ENCODE measurements at places on chromosomes 5 and 9.

DNA sequence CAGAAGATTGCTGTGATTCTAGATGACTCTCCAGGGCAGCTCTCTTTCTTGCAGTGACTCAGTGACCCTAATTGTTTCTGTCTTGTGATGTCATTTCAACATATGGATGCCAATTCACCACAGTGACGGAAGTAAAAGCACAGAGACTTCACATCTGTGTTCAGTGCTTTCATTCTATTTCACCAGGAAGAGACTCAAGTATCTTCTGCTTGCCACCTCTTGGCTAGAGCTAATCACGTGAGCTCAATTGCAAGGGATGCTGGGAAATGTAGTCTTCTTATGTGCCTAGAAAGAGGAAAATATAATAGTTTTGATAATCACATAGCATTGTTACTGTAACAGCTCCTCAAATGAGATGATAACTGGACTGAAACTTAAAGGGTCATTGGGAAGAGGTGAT lies 453.3 kb upstream of the KLF4 start:
- DNase-seq: peak; percentile 79

- no peak for DNase-seq
These were observed 298.4 kb downstream of the PSAT1 start for GRCh38 chr9:78595200-78595945.

DNA sequence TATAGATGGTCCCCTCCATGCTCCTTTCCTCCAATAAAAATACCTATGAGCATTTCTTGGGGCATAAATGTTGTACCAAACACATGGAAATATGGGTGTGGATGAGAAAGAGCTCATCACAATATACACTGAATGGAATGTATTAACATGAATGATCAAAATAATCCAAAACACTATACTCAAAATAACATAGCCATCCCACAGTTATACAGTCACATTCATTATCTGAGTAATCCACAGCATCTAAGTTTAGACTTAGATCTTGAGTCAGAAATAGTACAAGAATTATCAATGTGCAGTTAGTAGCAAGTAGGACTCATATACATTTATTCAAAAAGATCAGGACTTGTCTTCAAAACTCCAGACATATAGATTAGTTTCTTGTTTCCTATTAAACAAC lies 175.2 kb upstream of the NREP start:
- no peak for DNase-seq

- no peak for DNase-seq
These were observed 199.4 kb upstream of the ST8SIA4 start for GRCh38 chr5:101102506-101102905.

DNA sequence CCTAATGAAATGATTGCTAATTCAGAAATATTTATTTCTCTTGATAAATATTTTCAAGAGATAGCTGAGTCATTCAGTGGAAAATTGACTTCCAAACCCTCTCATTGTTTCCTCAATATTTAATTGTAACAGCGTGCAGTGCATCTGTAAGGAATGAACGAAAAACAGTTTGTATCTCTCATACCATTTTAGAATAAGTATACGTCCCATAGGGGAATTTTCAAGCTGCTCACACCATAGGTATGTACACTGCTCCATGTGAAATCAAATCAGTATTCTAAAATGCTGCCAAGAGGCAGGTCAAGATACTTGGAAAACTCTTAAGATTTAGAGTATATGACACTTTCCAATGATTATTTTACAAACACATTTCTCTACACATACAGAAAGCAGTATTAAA lies 202.2 kb downstream of the ARL15 start:
- DNase-seq: no peak

- no peak for DNase-seq
These were observed at the start of gene LIFR for GRCh38 chr5:38556599-38557307. TSS of gene LIFR (minus strand) at chr5:38556646. CDS start at chr5:38530647, 25,999 bp downstream.

DNA sequence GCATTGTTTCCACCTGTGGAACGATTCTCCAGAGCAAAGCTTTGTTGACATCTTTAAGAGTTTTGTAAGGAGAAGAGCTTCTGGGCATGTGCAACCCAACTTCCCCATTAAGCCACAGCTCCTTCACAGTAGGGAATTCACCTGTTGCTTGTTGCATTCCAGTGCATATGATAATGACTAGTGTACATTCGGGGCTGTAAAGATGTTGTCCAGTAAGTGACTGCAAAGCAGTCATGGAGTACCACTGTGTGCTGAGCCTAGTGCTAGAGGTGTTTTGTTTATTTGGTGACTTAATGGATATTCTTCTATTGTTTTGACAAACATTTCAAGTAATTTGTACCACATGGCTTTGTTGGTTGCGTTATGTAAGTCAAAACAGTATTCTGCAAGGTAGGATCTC lies 12.8 kb downstream of the UGCG start:
- DNase-seq: peak; percentile 34

GRCh38 chr9:631596-631995 lies 209.9 kb upstream of the DMRT1 start:
- no peak for DNase-seq

DNA sequence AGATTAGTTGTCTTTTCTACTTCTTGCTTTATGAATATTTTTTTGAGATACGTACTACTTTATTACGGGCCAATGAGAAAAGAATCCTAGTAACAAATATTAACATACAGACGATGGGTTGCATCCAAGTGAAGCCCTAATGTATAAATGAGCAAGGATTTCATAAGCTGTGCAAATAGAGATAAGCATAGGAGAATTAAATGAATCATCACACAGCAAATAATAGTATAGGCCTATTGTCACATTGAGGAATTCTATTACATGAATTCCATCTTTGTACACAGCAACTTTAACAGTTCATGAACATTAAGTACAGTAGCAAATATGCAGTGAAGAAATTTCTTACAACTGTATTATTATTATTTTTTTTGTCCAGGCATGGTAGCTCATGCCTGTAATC lies 78.0 kb downstream of the ACER2 start:
- no peak for DNase-seq

DNA sequence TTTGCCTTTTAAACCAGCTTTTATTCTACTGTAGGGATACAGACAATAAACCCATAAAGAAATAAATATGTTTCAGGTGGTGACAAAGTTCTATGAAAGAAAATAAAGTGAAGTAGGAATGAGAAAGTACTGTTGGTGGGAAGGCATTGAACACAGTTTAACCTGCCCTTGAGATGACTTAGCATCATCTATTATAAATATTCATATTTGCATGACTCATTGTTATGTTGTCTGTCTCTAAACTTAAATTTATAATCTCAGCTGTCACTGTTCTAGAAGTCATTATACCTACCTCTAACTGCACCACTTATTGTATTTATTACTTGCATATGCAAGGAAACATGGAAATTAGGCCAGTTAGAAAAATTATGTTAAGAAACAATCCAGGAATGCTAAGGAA lies 202.2 kb downstream of the CHSY3 start:
- no peak for DNase-seq

GRCh38 chr5:119996128-119996527 lies 366.8 kb downstream of the FAM170A start:
- no peak for DNase-seq
